CD4-positive, alpha-beta T cell treated with Interleukin-21 for 1 hour (primary cell): ENCODE measurements at places on chromosomes 16 and 17.

DNA sequence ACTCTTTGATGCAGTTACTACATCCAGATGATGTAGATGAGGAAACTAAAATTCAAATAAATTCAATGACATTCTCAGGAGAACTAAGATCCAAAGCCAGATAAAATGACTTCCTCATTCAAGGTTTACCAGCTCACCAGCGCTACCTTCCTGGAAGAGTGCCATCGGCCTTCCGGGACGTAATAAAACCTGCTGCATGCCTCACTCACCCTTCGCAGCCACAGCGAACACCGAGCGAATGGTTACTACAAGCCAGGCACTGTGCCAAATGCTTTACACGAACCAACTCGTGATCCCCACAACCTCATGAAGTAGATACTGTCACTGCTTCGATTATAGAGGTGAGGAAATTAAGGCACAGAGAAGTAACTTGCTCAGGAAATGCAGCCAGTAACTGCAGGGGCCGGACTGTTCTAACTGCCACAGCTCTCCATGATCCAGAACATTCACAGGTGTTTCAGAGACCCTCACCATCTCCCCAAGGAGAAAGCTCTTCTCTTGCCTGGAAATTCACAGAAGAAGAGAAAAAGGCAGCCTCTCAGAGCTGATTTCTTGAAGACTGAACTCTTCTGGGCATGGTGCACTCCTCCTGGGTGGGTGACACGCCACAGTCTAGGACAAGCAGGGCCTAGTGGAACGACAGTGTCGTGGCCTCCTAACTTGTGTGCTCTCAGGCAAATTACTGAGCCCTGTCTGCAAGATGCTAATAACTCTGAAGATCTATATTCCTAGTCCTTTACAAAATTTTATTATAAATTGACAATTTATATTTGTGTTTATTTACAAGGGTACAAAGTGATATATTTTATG, 46.8 kb downstream of the HIC1 start:
- DNase-seq: peak; percentile 48

- no peak for DNase-seq
These were observed 234.3 kb downstream of the ABCC12 start for GRCh38 chr16:47921535-47921934.

DNA sequence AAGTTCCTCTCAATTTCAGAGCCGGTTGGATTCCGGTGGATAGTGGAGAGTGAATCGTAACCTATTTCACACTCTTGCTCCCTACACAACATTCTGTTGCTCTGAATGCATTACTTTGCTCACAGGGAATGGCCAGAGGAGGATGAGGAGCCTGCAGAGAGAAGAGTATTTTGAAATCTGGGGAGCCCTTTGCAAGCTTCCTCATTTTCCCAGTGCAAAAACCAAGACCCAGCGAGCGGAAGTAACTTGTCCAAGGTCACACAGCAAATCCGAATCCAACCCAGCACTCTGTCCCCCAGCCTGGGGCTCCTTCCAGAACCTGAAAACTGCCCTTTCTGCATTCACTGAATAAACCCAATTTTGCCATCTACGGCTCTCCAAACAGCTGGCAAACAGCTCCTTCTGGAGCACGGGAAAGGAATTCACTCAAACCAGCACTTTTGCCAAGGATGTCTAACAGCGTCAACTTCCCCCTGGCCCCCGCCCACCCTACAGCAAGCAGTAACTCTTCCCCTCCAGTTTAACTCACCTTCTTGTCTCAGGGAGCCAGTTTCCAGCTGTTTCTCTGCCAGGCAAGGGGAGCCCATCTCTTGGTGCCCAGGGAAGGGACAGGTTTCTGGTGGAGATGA, 557 bp downstream of the KCNG4 start:
- no peak for DNase-seq

DNA sequence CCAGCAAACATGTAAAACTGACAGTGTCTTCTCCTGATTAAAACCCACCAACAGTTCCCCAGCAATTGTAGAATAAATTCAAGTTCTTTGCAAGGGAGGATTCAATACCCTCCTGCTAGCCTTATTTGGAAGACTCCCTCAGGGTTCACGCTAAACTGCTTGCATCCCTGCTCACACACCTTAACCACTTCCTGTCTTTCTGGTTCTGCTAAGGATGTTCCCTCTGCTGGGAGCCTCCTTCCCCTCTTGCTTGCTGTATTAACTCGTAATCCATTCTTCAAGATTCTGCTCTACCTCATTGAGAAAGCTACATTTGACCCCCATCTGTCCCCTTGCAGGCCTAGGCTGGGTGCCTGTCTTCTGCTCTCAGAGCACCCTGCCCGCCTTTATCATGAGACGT, 2.3 kb upstream of the SHISA6 start:
- DNase-seq: no peak

- DNase-seq: no peak
These were observed 13.1 kb downstream of the MAP2K3 start for GRCh38 chr17:21297597-21297996.

DNA sequence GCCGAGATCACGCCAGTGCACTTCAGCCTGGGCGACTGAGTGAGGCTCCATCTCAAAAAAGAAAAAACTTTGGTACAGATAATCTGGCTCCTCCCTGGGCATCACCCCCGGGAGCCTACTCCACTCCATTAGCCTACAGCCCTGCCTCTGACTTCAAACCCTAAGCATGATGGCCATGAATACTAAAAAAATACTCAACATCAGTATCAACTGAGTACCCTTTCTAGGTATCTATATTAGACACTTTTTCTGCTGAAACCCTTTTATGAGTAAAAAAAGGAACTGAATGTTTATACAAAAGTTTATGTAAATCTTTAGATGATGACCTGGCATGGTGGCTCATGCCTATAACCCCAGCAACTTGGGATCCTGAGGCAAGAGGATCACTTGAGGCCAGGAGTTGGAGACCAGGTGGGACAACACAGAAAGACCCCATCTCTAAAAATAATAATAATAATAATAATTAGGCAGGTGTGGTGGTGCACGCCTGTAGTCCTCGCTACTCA, 6.9 kb downstream of the RDM1 start:
- no peak for DNase-seq

GRCh38 chr16:2090777-2091546, 43.2 kb downstream of the TSC2 start:
- peak; percentile 46 for DNase-seq

DNA sequence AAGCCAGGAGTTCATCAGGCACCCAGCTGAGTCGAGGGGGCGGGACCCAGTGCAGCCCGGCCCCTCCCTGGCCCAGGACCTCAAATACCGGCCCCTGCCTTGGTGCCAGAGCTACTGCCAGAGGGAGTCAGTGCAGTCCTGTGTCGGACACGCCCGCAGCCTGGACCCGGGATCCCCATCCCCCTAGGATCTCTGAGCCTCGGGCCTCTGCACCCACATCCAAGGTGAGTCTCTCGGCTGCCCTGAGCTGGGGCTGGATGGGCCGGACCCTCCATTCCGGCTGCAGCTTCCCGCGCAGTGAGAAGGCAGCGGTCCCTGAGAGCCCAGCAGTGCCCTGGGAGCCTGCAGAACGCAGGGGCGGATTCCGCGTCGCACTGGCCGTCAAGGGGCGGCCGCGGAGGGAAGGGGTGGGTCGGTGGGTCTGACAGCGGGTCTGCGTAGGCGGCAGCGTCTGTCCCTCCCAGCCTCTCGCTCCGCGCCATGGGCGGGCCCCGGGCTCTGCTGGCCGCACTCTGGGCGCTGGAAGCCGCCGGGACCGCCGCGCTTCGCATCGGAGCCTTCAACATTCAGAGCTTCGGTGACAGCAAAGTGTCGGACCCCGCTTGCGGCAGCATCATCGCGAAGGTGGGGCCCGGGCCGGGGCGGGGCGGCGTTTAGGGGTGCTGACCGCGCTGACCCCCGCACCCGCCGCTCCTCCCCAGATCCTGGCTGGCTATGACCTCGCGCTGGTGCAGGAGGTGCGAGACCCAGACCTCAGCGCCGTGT, at the start of gene DNASE1L2:
DNASE1L2 (plus strand) TSS at position 108 of the 765 bp plus-strand sequence; CDS start at position 481, 373 bp downstream.
- no peak for DNase-seq

GRCh38 chr17:42101513-42102292, 3.4 kb upstream of the ZNF385C start:
- peak; percentile 60 for DNase-seq

GRCh38 chr17:83080579-83080857, 1.1 kb downstream of the METRNL start:
- no peak for DNase-seq

DNA sequence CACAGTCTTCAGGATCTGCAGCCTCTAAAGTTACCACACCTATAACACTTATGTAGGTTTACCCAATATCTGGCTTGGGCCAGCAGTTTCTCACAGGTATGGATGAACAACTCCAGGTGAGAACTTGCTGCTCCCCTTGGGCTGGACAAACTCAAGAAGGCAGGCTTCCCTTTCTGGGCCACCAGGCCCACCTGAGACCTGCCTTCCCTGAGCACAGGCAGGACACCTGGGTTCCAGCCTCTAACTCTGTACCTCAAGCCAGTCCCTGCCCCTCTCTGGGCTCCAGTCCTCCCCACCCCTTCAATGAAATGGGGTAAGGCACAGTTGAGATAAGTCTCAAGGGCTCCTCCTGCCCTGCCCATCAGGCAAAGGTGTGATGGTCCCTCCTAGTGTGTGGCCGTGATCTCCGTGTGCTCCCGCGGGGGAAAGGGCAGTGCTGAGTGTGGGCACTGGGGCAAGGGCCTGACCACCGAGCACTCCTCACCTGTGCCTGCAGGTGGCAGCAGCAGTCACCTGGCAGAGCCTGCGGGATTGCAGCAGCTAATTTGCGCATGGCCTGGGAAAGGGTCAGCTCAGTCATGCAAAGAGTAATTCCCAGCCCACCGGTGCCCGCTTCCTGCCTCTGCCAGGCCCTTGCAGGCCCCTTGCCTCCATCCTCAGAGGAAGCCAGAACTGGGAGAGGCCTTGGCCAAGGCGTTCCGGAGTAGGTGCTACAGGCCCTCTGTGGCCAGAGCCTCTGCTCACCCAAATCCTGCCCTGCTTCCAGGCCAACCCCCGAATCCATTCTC, 28.2 kb upstream of the ADGRG1 start:
- peak; percentile 43 for DNase-seq

DNA sequence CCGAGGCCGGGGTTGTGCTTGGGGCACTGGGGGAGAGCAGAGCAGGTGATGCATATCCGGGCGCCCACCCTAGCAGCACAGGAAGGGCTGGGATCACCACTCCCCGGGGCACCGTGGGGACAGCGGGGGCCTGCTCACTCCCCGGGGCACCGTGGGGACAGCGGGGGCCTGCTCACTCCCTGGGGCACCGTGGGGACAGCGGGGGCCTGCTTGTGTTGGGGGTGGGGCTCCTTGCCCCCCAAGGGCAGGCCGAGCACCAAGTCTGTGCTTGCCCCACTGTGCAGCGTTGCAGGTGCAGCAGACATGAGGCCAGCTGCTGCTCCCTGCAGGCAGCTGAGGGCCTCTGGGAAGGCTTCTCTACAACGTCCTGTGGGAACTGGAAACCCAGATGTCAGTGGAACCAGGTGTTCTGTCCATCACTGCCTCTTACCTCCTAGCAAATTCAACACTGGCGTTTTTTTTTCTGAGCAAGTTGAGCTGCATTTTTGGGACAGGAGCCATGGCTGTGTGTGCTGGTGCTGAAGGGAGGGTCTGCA, 25.0 kb upstream of the ZNF750 start:
- DNase-seq: no peak

DNA sequence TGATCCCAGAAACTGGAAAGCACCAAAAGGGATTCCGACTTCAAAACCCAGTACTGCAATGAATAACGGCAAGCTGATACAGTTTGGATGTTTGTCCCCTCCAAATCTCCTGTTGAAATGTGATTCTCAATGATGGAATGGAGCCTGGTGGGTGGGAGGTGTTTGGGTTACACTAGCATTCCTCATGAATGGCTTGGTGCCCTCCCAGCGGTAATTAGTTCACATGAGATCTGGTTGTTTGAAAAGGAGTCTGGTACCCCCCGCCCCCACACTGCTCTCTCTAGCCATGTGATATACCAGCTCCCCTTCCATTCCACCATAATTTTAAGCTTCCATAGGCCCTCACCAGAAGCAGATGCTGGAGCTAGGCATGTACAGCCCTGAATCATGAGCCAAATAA, 40.1 kb downstream of the RANBP10 start:
- no peak for DNase-seq

GRCh38 chr16:57371494-57372371, 557 bp upstream of the CX3CL1 start:
- DNase-seq: no peak

DNA sequence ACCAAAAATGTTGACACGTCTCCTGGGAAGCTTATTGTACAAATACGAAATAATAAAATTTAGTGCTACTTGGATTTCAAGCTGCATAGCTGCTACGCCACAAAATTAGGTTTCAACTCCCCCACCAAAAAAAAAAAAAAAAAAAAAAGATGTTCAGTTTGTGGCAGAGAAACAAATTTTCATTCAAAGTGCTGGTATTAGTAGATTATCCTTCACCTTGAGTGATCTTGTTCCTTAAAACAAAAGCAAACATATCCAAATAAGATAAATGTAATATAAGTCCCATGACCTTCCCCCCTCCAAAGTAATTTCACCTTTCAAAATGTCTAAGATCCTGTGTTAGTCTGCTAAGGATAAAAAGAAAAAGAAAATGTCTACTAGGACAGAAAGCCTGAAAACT, 2.2 kb downstream of the TOB1 start:
- no peak for DNase-seq

- DNase-seq: no peak
These were observed 349.7 kb upstream of the CCL2 start for GRCh38 chr17:33905338-33905800.

DNA sequence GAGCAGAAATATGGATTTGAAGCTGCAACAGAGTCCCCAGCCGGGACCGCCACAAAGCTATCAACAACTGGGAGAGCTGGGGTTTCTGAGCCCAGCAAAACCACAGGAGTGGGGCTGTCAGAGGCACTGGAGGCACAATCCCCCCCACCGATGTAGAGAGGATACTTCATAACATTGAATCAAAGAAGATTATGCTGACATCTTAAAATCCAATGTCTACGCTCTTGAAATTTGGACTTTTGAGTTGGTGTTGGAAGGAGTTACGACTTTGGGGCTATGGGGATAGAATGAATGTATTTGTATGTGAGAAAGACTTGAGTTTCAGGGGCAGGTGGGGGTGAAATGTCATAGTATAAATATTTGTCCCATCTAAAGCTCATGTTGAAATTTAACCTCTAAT, 1121.6 kb upstream of the CDH8 start:
- no peak for DNase-seq

DNA sequence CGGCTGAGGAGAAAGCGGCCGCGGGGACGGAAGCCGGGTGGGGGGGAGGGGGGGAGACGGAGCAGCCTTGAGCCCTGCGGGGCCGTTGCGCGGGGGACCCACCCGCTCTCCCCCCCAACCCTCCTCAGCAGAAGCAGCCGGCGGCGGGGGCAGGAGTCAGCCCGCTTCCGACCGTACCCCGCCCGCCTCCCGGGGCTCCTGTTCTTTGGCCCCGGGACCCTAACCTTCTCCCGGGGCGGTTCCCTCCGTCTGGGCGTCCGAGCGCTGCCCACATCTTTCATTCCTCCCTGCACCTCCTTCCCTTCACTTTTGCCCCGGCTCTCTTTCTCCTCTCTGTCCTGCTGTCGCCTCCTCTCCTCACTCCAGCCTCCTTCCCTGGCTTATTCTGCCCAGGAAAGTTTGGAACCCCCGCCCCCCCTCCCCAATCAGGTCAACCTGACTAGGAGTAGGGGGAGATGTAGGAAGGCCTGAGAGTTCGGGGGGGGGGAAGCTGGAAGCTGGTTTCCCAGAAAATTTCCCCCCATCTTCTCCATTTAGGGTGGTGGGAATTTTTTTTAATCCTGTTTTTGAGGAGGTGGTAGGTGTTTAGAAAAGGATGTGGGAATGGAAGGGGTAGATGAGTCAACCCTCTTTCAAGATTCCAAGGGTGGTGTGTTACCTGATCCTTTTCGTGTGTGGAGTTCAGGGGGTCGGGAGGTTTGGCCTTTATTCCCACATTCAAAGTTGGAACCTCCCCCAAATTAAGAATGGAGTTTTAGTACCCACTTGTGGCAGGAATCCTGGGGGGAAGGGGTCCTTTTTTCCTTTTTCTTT, 427 bp upstream of the NLK start:
- no peak for DNase-seq
